ENCODE measurements at places on chromosomes 16 and 17.

DNA sequence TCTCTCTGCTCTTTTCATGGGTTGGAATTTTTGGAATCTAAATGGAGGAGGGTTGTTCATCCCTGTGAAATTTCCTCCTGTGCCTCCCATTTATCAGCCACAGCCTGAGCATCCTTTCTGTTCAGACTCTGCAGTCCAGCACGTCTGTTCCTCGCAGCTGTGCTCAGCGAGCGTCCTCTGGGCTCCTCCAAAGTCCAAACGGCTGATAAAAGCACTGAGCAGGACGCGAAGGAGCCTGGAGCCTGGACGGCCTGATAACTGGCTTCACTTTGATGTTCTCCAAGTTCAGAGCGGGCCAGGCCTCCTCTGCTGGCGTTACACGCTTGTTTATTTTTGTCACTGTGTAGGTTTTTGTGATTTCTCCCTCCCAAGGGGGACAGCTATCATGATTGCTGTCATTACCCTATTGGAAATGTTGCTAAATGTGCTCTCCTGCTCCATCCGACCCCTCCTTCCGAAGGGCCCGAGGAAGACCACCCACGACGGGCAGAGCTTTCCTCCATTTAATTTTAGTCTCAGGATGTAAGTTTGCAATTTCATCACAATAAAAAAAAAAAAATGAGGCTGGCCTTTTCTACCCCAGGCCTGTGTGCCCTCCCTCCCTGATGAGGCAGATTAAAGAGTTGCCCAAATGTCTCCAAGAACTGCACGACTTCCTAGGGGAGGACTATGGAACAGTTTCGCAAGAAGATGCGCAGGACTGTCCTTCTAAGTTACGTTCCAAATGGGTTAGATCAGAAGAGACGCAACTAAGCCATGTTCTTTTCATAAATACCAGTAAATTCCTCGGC is 290.5 kb upstream of the FOXF1 start:
- no peak for DNase-seq

GRCh38 chr16:70704586-70704985 is 18.7 kb upstream of the MTSS2 start:
- DNase-seq = no peak

DNA sequence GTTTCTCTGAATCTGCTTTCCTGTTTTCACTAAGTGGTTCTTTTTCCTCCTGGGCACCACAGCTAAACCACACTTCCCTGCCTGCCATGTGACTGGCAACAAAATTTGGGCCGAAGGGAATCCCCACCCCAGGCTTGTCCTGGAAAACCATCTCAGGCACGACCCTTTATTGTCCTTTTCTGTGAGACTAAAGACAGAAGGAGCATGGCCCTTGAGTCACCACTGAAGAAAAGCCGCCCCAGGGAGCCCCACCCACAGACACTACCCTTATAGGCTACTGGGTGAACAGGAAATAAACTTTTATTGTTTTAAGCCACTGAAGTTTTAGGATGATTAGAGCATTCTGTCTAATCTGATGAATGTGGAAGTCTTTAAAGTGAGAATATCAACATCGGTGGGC is 88.6 kb upstream of the BRD7 start:
- no peak for DNase-seq

DNA sequence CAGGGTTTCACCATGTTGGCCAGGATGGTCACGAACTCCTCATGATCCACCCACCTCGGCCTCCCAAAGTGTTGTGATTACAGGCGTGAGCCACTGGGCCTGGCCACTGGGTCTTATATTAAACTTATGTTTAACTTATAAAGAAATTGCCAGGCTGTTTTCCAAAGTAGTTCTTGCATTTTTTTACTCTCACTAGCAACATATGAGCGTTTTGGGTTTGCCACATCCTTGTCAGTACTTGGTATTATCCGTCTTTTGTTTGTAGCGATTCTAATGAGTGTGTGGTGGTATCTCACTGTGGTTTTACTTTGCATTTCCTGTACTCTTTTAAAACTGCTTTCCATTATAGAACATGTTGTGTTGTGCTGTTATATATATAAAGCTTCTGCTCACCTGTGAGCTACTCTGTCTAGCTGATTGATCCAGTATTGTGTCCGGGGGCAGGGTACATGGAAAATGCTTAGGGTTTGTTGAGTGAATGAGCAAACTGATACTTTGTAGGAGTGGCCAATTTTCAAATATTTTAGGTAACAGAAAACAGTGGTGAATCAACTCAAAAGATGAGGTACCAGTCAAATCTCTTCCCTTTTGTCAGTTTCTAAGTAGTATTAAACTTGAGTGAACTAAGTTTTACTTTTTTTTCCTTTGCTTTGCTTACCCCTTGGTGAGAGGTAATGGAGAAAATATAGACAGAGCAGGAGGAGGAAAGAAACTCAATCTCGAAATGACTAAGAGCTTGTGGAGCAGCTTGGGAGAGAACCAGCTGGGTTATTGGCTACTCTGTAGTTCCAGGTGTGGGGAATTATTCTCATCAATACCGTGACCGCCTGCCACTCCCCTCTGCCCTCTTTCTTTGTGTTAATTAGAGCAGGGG is 75.8 kb downstream of the PITPNC1 start:
- peak; percentile 78 for DNase-seq

GRCh38 chr17:7915179-7915610 is 894 bp downstream of the RNF227 start:
- no peak for DNase-seq
